ENCODE measurements at places on chromosomes 12 and 14. TPM values are rescaled to one million over a fixed set of nuclear protein-coding genes. Genes with fewer than 3 reads are reported as not detected.

- H3K4me1 ChIP-seq = peaks cover 18% of the 10 kb centered on the region
- peak overlapping the region; percentile 47 for H3K27ac ChIP-seq
These were observed 2.8 kb downstream of the CDK2AP1 start for GRCh38 chr12:123268850-123269249.

DNA sequence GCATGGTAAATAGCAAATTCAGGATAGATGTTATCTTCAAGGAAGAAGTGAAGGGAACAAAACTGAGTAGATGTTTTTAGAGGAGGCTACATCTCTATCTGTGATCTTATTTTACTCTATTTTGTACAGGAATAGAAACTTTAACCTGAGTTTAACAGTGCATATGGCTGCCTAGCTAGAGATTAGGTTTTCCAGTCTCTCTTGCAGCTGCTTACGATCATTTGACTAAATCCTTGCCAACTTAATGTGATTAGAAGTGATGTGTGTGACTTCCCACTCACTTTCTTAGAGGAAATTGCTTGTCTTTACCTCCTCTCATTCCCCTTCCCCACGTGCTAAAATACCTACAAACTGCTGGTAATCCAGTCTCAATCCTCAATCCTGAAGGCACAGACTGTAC lies 26.5 kb upstream of the SLC15A5 start:
- no peak for DNase-seq
- no peak overlapping the region for H3K4me3 ChIP-seq
- H3K27ac ChIP-seq = no peak overlapping the region
- H3K27me3 ChIP-seq = no peaks in the 10 kb centered on the region
- no peaks in the 10 kb centered on the region for H3K4me1 ChIP-seq

- H3K4me3 ChIP-seq = no peak overlapping the region
- peaks cover 2% of the 10 kb centered on the region for H3K4me1 ChIP-seq
- peaks cover 24% of the 10 kb centered on the region for H3K27me3 ChIP-seq
- no peak overlapping the region for H3K27ac ChIP-seq
- no peak for DNase-seq
These were observed 42.1 kb downstream of the CCDC175 start for GRCh38 chr14:59534361-59534987.

The BIN2 gene
- total RNA-seq = 32.0 TPM
